ENCODE measurements at places on chromosomes 3 and 15.

GRCh38 chr3:184183679-184184078 is 2.3 kb upstream of the ABCF3 start:
- no peak for DNase-seq

- DNase-seq = no peak
Observed at GRCh38 chr15:45441686-45442085, 63.3 kb upstream of the GATM start.

GRCh38 chr3:56611364-56611763 is 54.4 kb downstream of the CCDC66 start:
- DNase-seq = no peak

- DNase-seq = no peak
Observed at GRCh38 chr15:60652870-60653269, 173.9 kb upstream of the ICE2 start.

Measured in NCI-H1417 treated with DMSO at 0.1 percent for 48 hours (cell line).